ENCODE measurements at places on chromosomes 7 and 10.

- no peak for DNase-seq
These were observed 544.2 kb upstream of the ANKRD30A start for GRCh38 chr10:36581237-36581636.

- DNase-seq, result no peak
These were observed 5.4 kb downstream of the COBL start for GRCh38 chr7:51311166-51311565.

DNA sequence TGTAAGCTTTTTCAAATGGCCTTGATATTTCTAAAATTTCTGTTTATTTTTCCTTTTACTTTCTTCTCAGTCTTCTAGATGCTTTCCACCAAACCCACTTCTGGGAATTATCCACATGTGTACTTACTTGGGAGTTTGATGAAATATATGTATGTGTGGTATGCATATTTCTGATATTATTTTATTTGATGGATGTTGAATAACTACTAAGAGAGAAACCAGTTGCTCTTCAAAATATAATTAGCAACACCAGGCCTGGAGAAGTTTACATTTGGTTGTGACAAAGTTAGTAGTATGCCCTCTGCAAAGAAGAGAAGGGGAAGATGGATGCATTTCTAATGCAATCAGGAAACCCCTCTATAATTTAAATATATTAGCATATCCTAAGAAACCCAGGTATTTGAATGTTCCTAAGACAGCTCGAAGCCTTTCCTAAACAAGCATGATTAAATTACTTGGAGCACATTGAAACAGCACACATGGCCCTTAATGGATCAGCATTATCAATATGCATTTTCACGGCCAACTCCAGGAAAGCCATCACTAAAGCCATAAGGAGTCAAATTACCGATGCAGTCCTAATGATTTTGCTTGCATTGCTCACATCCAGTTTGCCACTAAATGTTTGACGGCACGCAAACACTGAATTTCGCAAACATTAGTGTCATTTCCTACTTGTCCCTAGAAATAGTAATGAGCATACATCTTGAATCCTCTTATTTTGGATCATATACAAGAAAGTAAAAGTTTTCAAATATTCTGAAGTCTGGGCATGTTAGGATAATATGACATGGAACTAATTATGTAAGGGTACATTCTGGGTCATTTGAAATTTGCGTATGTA lies 393.8 kb downstream of the EXOC4 start:
- no peak for DNase-seq

- no peak for DNase-seq
These were observed 315.3 kb upstream of the PLXDC2 start for GRCh38 chr10:19500959-19501358.

- DNase-seq, result no peak
These were observed 33.3 kb downstream of the ARHGAP19 start for GRCh38 chr10:97259119-97259518.

GRCh38 chr7:127908430-127909258 lies 122.6 kb downstream of the LRRC4 start:
- no peak for DNase-seq

DNA sequence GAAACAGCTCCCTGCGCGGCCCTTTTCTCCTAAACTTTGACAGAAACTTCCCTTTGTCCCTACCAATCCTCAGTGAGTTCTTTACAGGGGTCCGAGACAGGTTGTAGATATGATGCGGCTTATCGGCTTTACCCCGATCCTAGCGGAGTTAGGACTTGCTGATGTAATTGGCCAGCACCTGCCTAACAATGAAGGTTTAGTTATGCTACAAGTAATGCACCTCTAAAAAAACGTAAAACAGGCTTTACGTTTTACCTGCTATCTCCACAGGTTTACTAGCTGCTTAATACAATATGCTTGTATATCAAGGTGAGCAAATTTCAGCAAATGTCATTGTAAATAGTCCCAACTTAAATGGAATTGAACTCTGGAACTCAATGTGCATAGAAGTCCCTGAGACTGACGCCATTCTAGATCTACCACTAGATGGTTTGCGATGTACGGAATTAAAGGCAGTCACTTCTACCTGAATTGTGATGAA lies 697 bp upstream of the SNX13 start:
- DNase-seq, result no peak

- DNase-seq, result no peak
These were observed 24.1 kb downstream of the TAX1BP1 start for GRCh38 chr7:27763983-27764508.

GRCh38 chr10:92590623-92591549 lies 2.0 kb upstream of the KIF11 start:
- DNase-seq, result peak; percentile 77

DNA sequence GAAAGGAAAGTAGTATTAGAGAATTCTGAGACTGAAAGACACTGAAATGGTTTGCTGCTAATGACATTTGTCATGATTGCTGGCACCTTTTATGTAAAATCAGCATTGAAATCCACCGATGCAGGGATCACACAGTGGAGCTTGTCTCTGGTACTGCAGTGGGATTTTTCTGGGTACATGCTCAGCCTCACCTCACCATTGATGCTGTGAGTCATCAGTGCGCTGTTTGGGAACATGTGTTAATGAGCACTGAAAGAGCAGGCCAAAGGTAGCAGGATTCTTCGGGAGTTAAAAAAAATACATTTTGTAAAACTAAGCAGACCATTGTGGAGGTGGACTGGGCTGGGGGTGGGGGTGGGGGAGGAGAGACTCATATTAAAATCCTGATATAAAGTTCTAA lies 174.9 kb downstream of the CREB5 start:
- DNase-seq, result peak; percentile 44

DNA sequence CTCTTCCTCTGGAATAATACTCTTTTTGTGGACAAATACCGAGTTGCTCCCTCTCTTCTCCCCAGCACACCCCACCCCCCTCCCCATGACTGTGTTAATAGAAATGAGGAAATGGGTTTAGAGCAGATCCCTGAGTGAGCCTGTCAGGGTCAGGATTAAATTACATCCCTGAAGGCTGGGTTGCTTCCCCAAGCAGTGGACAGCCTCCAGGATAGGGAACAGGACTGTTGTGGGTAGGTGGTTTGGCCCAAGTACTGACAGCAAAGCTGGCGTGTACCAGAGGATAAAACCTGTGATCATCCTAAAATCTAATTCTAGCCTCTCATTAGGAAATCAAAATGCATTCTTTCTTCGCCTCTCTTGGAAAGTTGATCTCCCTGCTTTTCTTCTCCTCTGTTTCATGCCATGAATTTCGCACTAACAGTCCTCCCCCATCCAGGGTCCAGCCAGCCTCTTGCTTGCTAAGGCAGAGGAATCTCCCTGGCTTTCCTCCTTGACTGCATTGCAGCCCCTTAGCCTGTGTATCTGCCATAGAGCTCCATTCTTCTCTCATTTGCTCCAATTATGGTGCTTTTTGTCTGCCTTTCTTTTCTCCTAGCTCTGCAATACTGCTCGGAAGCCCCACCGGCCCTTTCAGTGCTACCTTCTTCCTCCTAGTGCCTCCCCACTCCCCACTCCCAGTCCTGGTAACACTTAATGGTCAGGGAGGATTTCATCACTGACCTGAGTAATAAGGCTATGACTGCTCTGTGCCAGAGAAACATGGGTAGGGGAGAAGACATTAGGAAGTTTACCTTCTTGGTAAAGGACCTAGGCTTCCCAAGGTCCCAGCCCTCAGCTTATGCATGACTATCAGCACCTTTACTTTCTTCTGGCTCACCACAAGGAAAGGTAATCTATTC lies 8.4 kb downstream of the LRRC4 start:
- peak; percentile 88 for DNase-seq

DNA sequence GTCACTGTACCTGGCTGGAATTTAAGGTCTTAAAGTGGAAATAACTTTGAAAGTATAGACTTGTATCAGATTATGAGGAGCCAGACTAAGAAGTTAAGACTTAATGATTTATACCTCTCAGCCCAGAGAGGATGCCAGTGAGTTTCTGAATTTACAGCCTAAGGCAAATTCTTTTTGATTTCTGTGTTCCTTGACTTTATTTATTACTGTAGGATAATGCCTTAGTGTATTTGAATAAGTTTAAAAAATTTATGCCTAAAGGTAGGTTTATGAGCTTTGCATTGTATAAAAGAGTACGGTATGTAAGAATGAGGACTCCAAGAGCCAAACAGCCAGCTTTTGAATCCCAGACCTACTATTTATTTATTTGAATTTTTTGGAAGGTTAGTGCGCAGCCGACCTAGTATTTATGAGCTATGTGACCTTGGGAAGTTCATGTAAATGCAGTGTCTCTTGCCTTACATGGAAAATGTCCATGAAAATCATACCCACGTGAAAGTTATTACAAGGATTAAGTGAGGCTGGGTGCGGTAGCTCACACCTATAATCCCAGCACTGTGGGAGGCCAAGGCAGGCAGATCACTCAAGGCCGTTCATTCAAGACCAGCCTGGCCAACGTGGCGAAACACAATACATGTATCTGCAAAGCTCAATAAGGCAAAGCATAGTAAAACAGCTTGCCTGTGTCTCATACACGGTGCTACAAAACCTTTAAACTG lies 174.6 kb downstream of the AUTS2 start:
- no peak for DNase-seq

- DNase-seq, result no peak
These were observed 36.5 kb downstream of the SEMA3C start for GRCh38 chr7:80882213-80882801.

- no peak for DNase-seq
These were observed 2.4 kb downstream of the UBE2H start for GRCh38 chr7:129950191-129950932.

GRCh38 chr7:11970132-11970531 lies 138.1 kb upstream of the THSD7A start:
- DNase-seq, result no peak

- DNase-seq, result no peak
These were observed 95.1 kb downstream of the ITGA8 start for GRCh38 chr10:15624401-15625196.

DNA sequence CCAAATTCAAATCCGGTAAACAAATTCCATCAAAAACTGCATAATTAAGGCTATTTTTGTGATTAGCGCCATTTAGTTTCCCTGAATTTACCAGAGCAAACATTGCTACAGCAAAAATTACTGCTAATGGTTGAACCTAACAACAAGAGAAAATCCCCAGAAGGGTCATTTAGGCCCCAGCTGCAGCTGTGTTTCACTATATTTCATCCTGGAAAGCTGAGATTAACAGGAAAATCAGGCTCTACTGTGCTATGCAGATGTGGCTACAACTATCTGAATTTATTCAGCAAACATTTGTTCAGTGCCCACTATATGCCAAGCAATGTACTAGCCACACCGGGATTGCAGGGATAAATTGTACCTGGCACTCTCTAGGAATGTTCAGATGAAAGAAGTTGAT lies 104.0 kb downstream of the PON1 start:
- no peak for DNase-seq

GRCh38 chr10:62561151-62561550 lies 187.0 kb downstream of the ZNF365 start:
- no peak for DNase-seq

GRCh38 chr7:102188746-102189145 lies 97.9 kb upstream of the SH2B2 start:
- DNase-seq, result no peak

- DNase-seq, result no peak
These were observed 128.8 kb downstream of the PPP1R3A start for GRCh38 chr7:113790025-113790424.

GRCh38 chr7:121083138-121083789 lies 94.8 kb downstream of the CPED1 start:
- DNase-seq, result peak; percentile 96

GRCh38 chr7:152664636-152665035 lies 11.3 kb downstream of the XRCC2 start:
- DNase-seq, result peak; percentile 4

- peak; percentile 50 for DNase-seq
These were observed 17.3 kb upstream of the SEMA3C start for GRCh38 chr7:80935991-80936780.

DNA sequence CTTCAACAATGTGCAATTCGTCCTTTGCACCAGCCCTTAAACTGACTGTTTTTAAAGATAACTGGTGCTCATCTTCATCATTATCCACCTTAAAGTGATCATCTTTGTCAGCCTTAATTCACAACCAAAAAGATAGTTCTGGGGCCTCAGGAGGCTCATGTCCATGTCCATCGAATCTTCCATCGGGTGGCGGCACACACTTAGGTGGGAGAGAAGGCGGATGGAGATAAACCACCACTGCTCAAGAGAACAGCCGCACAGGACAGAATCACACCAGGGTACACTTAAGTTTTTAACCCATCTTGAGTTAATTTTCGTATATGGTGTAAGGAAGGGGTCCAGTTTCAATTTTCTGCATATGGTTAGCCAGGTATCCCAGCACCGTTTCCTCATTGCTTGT lies 24.8 kb downstream of the OIT3 start:
- no peak for DNase-seq

- DNase-seq, result no peak
These were observed 95.5 kb downstream of the NKX6-2 start for GRCh38 chr10:132690401-132690800.

DNA sequence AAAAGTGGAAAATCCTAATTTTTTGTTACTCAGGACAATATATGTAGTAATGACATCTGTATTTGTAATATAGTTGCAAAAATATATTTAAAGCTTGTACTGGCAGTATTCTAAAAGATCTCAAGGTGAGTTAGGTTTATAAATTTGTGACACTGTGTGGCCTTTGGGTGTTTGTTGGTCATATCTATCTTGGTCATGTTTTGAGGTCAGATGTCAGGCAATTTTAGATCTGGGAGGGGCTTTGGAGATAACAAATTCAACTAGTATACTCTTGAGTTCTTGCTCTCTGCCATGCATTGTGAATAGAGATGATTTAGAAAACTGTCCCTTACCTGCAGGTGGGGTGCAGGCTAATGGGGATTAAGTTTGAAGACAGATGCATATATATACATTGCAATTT lies 3.1 kb downstream of the TBC1D12 start:
- DNase-seq, result no peak

- no peak for DNase-seq
These were observed 662 bp upstream of the PPIF start for GRCh38 chr10:79346388-79347225.

- DNase-seq, result no peak
These were observed 210.3 kb downstream of the GLI3 start for GRCh38 chr7:42026622-42027197.

- DNase-seq, result no peak
These were observed 72.2 kb downstream of the RSU1 start for GRCh38 chr10:16745061-16745460.

GRCh38 chr7:25777969-25778708 lies 373.9 kb upstream of the NFE2L3 start:
- DNase-seq, result no peak

GRCh38 chr10:53909791-53910190 lies 891.2 kb downstream of the PCDH15 start:
- DNase-seq, result no peak
